ENCODE measurements at places on chromosomes 1 and 21.

GRCh38 chr1:31244326-31244725 is 4.6 kb upstream of the NKAIN1 start:
- DNase-seq: no peak

DNA sequence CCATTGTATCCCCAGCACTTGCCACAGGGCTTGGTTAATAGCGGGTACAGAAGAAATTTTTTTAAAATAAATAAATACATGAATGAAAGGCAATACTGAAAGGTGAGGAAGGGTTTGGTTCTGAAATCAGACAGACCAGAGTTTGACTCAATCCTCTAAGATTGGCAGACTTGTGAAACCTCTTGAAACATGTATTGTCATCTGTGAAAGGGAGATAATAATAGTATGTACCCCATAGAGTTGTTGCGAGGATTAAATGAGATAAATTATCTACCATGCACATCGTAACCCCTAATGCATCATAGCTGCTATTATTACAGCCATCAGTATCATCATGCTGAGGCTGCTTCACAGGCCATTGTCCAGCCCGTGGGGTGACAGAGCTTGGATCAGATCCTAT is 41.4 kb downstream of the S1PR1 start:
- DNase-seq: no peak

GRCh38 chr1:29105822-29106221 is 17.9 kb downstream of the TMEM200B start:
- DNase-seq: no peak

GRCh38 chr1:47870946-47871676 is 126.1 kb downstream of the TRABD2B start:
- DNase-seq: no peak

DNA sequence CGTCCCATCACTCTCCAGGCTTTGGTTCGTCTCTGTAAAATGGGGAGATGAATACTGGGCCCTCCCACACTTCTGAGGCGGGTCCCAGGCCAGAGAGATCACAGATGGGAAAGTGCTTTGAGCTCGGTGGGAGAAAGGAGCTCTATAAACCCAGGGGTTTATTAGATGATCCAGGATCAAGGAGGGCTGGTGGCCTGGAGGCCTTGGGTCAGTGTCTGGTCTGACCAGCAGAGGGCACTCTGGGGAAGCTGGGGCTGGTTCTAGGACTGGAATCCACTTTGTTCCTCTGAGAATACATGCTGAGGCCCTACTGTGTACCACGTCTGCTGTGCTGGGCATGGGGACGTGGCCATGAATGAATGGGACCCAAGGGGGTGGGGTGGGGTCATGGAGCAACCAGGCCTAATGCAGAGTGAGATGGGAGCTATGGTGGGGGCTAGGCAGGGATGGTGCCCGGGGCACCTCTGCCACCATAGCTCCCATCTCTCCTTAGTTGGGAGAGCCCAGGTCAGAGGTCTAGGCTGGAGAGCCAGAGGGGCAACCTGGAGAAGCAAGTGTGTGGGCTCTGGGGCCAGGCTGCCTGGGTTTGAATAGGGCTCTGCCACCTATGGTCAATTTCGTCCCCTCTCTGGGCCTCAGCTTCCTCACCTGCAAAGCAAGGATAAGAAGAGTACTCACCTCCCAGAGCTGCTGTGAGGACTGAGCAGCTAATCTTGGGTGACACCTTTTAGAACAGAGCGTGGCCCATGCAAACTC is 9.0 kb upstream of the FAM131C start:
- DNase-seq: peak; percentile 49

GRCh38 chr1:113616156-113616555 is 143.1 kb downstream of the PHTF1 start:
- no peak for DNase-seq
